ENCODE measurements at places on chromosomes 3 and 15.
A peak's percentile ranks its signal among the peaks of the same experiment; 100 is the strongest.

DNA sequence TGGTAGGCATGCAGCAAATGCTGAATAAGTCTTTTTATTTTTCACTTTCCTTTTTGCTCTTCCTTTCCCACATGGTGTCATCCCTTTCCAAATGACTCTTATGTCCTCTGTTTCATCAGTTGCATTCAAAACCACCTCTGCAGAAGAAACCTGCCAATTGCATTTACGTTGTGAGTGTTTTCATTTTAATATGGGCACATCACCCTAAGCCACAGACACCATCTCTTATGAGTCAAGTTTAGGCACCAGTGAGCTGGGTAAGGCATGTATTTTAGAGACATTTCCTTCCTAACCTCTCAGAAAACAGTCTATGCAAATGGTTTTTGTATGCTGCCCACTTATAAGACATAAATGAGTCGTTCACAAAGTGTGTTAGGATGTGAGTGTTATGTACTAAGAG, 223.3 kb upstream of the ADAMTS9 start:
- DNase-seq, result no peak

DNA sequence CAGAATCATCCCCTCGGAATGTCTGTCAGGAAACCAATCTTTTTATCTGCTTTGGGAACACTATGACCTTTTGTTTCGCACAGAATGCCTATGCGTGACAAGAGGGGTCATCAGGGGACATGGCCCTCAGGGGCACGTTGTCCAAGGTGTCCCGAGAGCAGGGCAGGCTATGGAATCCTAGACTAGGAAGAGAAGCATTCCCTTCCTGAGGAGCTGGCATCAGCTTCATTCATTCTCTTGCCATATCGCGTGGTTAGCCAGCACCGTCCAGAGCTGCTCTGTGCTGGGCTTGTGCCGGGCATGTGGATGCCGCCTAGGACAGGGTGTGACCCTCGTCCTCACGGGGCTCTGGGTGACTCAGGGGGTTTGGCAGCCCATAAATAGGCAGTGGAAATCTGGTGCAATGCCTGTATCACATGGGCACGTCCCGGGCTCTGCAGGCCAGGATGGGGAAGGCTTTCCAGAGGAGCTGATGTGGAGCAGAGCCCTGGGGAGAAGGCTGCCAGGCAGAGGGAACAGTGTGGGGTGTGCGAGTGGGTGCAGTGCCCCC, 117.8 kb downstream of the TMEM266 start:
- DNase-seq, result peak; percentile 87

DNA sequence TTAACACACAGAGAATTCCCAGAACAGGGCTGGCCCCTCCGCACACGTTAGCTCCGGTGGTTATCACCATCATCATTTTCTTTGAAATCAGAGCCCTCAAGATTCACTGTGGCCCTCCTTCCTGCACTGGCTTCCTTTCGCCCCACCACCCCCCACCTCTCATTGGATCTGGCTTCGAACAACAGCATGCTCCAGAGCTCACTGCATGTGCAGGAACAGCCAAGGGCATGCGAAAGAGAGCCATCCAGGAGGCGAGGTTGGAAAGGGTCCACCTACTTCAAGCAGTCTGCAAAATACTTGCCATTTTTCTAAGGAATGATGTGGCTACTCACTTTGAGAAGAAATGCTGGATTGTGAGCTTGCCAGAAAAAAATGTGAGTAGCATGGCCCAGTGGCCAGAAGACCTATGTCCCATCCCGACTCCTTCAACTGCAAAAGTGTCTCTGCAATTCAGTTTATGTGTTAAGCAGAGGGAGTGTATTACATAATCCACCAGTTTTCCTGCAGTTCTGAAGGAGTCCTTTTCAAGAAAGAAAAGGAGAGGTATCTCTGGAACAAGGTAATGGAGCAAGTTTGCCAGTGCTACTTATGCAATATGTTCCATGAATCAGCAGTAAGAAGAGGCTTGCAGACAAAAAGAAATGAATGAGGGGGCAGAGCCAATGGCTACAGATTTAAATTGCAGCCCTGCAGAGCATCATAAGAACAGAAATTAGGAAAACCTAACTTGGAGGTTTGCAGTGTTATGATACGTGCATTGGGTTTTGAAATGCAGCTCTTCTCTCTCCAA, 92.8 kb downstream of the OCA2 start:
- DNase-seq, result no peak

GRCh38 chr15:48402427-48403177, 71.4 kb downstream of the DUT start:
- no peak for DNase-seq

- no peak for DNase-seq
These were observed 47.2 kb downstream of the CCDC33 start for GRCh38 chr15:74283368-74283767.

DNA sequence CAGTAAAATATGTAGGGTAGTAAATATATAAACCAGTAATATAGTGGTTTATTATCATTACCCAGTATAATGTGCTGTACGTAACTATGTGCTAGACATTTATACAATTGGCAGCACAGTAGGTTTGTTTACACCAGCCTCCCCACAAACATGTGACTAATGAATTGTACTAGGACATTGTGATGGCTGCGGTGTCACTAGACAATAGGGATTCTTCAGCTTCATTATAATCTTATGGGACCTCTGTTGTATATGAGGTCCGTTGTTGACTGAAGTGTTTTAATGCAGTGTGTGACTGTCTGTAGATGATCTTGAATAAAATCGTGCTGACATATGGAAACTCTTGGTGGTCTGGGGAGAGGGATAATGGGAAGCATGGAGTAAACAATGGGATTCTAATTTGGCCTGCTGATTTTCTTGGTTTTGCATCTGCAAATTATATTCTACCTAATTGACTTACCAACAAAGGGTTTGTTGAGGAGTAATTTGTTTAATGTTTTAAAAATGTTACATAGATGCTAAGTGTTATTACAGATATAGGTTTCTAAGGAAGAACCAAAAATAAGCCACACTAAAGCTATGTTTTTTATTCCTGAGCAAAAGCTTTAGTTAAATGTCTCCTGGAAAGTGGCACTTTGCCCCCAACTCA, 496.5 kb upstream of the TBL1XR1 start:
- DNase-seq, result no peak

GRCh38 chr3:25038922-25039321, 389.1 kb upstream of the RARB start:
- no peak for DNase-seq

DNA sequence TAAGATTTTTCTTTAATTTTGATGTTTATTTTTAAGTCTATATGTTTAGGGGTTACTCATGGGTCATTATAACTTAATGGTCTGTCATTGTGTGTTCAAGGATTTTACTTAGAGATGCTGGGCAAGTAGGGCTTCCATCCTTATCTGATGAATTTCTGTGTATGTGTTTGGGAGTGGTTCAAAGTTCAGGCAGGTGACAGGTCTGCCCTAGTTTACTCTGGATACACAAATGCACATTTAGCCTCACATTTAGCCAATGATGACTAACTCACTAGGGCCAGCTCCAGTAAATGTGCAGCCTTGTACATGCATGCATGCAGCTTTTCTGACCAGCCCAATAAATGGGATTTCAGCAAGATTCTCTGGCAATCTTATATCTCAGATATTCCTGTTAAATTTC, 554.1 kb downstream of the SI start:
- no peak for DNase-seq

Data from LHCN-M2 (cell line).